ENCODE measurements at places on chromosomes 6 and 20.

- no peak for DNase-seq
Measured at GRCh38 chr20:57921676-57922075, 211.9 kb upstream of the PMEPA1 start.

DNA sequence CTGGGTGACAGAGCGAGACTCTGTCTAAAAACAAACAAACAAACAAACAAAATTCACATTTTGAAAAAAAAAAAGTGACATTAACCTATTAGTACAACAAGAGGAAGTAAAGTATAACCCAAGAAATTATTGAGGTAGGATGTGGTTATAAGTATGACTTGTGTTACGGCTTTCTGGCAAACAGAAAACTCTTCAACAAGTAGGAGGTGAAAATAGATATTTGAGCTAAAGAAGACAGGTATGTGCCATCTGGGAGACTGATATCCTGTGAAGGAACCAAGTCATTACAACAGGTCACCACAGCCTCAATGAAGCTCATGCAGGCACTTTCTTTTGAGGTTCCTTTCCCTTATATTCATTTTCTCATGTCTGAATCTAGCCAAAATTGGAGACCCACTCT, 28.8 kb downstream of the TLDC2 start:
- DNase-seq = no peak

DNA sequence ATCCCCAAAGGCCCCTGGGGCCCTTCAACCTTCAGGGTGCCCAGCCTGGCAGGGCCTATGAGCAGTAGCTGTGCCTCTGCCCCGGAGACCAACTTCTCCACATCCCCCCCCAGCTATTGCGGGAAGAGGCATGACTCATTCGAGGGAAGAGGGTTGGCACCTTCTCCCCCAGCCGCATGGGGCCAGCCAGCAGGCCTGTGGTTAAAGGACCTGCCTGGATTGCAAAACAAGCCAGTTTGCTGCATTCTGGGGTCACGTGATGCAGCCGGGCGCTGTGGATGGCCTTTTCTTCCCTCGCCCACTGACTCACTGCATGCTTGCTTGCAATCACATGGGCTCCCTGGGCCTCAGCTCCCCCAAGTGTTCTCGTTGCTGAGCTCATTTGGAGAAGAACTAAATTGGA, 182.5 kb downstream of the MAFB start:
- DNase-seq = no peak

GRCh38 chr6:116055513-116055912, 5.2 kb downstream of the FRK start:
- no peak for DNase-seq

- no peak for DNase-seq
Measured at GRCh38 chr6:6319952-6320811, at the start of gene F13A1. F13A1 (minus strand) TSS chr6:6320662; CDS start chr6:6318664, 1,998 bp downstream.

DNA sequence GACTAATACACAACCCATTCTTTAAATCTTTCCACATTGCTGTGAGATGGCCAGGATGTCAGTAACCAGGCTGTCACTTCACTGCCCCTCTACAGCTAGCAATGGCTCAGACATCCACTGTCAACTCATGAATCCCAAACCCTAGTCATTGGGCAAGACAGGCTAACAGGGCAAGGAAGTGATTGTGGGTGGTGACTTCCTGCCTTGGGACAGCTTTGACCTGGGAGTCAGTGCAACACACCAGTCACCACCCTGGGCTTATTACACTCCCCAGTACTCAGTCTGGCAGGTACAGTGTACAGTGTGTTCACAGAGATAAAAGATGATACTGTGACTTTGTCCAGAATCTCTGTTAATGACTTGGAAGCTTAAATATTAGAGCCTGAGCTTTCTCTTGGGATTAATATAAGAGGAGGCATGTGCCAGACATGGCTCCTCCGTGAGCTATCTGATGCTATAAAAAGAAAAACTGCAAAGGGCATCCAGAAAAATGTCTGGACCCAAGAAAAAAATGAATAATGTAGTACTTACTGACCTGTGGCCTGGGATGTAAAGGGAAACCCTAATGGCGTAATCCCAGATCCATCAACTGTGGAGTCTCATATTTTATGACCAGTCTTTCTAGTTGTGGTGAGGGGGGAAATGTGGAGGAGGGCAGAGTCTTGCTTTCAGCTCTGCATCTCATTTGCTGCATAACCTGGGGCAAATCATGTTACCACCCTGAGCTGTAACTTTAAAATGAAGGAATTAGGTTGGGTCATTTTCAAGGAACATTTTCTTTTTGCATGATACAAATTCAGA, 244.4 kb downstream of the SLC24A3 start:
- no peak for DNase-seq

- peak; percentile 87 for DNase-seq
Measured at GRCh38 chr6:11525468-11526155, 11.9 kb upstream of the TMEM170B start.

DNA sequence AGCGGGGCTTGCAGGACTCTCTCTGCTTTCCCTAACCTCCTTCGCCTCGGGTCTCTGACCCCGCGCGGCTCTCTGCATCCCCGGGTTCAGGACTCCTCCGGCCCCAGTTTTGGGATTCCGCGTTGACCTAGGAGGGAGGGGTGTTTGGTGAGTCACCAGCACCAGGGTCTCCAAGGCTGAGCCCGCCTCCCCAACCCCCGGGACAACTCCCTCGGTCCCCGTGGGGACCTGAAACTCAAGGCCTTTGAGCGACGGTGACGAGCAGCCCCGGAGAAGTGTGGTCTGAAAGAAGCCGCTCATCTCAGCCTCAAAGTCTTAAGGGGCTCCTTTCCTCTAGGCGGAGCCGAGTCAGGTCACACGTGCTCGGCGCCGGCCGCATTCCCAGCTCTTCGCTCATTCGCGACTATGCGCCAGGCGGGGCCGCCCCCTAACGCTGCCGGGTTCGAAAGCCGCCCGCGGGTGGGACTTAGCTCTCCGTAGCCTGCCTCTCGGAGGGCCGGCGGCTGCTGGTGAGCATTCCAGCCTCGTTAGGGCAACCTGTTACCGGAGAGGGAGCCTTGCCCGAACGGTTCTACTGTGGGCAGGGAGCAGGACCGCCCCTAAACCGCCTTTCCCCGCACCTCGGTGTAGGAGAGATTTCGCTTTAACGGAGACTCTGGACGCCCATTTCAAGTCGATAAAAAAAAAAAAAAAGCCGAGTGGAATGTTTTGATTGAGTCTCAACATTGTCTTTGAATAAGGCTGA, 3.0 kb upstream of the PRDM13 start:
- DNase-seq = no peak

GRCh38 chr6:24207413-24207812, 81.4 kb downstream of the NRSN1 start:
- no peak for DNase-seq

- peak; percentile 9 for DNase-seq
Measured at GRCh38 chr6:21049572-21049971, 515.3 kb downstream of the CDKAL1 start.

- DNase-seq = peak; percentile 55
Measured at GRCh38 chr6:135938576-135939207, 87.2 kb downstream of the PDE7B start.

DNA sequence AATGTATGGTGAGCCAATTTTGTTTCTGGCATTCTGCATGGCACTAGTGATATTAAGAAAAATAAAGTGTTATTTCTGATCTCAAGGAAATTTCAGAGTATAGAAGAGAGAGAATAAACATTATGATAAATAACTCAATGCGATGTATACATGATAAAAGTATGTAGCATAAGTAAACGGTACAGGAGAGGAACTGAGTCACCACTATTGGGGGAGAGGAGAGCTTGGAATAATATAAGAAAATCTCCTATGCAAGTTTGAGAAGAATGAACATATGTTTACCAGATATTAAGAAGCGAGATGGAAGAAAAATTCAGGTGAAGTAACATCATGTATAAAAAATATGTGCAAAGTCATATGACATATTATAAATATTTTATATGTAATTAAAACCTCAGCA, 1230.3 kb upstream of the CITED2 start:
- no peak for DNase-seq

GRCh38 chr20:62780204-62780603, 16.1 kb upstream of the MRGBP start:
- DNase-seq = no peak

- DNase-seq = no peak
Measured at GRCh38 chr20:54431156-54431944, 44.0 kb upstream of the DOK5 start.

- no peak for DNase-seq
Measured at GRCh38 chr6:52189974-52190373, 3.8 kb downstream of the IL17A start.

GRCh38 chr20:45138561-45139300, 14.5 kb upstream of the WFDC12 start:
- no peak for DNase-seq

DNA sequence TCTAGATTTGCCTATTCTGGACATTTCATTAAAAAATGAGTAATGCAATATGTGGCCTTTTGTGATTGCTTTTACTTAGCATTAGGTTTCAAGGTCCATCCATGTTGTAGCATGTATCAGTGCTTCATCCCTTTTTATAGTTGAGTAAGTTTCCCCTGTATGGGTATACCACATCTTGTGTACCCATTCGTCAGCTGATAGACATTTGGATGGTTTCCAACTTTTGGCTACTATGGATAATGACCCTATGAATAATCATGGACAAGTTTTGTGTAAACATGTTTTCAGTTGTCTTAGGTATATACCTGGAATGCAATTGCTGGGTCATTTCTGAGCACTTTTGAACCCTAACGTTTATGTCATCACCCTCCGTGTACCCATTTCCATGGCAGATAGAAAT, 15.4 kb downstream of the METTL24 start:
- DNase-seq = no peak

DNA sequence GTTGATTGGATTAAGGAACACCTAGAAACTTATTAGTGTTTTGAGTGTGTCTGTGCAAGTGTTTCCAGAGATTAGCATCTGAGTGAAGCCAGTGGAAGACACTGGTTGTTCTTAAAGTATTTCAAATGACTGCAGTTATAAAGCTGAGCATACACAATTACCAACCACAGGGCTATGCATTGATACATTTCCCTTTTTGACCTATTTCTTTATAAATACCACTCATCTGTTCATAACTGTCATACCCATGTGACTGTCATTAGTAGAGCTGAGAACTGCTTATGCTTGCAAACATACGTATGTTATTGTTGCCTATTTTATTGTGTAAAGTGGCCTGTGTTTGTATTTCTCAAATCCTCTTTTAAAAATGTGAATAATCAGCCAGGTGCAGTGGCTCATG, 15.3 kb upstream of the ZC3H12D start:
- no peak for DNase-seq

DNA sequence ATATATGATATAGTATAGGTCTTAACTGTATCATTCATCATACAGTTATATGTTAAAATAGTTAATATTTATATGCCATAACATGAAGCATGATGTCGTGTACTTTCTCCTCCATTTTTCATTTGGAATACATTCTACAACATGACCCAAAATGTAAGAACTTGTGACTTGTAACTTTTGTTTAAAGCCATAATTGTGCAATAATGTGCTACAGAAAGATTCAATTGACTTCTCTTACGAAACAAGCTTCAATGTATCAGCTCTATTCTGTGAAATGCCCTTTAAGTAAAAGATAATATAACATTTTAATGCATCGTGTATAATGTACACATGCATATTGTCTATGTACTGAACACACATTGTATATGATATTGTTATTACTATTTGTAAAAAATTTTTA, 76.7 kb upstream of the FABP7 start:
- no peak for DNase-seq

GRCh38 chr20:23049201-23050075, at the start of gene THBD:
THBD (minus strand) TSS chr20:23049672; CDS start chr20:23049504, 168 bp downstream.
- DNase-seq = peak; percentile 71

DNA sequence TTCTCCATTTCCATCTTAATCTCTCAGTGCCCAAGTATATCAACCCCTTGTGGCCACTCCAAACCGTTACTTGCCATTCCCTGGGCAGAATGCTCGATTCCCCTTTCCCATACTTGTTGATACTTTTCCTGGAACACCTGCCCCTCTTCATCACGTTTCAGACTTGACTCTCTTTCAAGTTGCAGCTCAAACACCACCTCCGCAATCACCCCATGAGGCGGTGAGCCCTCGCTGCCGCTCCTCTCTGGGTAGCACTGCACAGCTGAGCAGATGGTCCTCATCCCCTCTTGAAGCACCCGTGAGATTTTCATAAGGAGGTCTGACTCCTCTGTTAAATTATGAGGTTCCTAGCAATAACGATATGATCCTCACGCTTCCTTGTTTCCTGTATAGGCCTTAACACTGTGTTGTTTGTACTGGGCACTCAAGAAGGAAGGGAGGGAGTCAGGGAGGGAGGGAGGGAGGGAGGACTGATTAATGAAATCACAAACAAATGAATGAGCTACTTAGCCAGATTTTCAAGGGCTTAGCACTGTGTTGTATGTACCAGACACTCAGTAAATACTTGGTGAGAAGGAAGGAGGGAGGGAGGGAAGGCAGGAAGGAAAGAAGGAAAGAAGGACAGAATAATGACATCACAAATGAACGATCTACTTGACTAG, 8.0 kb upstream of the UQCC2 start:
- DNase-seq = no peak

DNA sequence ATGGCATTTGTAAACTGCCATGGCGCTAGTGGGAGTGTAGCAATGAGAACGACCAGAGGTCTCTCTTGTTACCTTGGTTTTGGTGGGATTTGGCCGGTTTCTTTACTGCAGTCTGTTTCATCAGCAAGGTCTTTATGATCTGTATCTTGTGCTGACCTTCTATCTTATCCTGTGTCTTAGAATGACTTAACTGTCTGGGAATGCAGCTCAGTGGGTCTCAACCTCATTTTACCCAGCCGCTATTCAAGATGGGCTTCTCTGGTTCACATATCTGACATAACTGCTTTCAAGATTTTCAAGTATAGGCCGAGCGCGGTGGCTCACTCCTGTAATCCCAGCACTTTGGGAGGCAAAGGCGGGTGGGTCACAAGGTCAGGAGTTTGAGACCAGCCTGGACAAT, 1.9 kb upstream of the SFT2D1 start:
- DNase-seq = no peak

DNA sequence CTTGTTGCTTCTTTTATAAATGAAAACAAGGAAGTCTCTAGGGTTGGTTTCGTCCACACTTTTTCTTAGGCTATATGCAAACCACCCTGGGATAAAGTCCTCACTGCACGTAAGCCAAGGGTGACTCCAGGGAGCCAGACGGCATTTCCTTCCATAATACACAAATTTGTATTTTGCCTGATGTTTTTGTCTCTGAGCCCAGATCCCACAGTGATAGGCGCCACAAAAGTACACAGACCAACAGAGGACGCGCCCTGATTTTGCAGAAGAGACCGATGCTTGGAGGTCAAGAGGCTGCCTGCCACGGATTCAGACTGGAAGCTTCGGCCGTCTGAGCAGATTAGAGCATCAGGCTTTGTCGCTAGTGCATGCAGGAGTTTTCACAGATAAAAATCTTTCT, 22.8 kb downstream of the FOXQ1 start:
- no peak for DNase-seq

DNA sequence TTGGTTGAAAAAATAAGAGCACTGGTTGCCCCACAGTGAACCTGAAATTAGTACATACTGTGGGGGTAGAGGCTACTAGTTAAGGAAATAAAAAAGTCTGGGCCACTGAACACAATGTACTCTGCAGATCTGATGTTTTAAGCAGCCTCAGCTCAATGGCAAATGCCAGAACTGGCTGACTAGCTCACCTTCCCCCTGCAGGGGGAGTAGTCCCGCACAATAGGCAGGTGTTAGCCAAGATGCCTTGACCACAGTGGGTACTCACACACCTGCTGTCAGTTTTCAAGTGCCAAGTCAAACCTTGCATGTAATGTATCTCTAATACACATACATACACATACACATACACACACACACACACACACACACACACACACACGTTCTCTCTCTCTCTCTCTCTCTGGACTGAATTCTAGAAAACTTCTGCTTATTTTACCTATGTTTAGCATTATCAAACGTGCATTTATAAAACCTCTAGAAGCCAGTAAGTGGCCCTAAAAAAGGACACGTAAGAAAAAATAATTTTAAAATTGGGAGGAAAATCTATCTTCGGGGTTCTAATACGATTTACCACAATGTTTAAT, 36.1 kb downstream of the GMDS start:
- DNase-seq = peak; percentile 24

All from HCEC 1CT (cell line).